Fibroblast of upper back skin (primary cell): ENCODE measurements at places on chromosomes 12 and 14.
A peak's percentile ranks its signal among the peaks of the same experiment; 100 is the strongest.

GRCh38 chr12:54708826-54709225 lies 60.7 kb upstream of the DCD start:
- no peak for DNase-seq

GRCh38 chr12:71890475-71890874 lies 48.2 kb upstream of the TPH2 start:
- no peak for DNase-seq

- peak; percentile 56 for DNase-seq
Observed at GRCh38 chr12:27709932-27710591, 570 bp upstream of the MRPS35 start.

DNA sequence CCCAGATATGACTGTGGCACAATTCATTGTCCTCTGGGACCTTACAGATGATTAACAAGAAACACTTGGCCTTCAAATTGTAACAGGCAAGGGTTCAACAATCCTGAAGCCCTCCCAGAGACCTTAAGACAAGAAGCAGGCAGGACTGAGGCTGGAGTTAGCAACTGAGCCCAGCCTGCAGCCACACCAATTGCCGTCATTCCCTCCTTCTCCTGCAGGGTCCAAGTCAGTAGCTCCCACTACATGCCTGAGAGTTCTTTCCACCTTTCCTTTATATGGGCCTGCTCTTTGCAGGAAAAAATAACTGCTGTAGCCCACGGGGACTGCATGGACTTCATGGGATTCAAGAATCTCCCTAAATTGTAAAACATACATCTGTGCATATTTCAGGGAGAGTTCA lies 2.4 kb upstream of the SERPINA4 start:
- no peak for DNase-seq

- no peak for DNase-seq
Observed at GRCh38 chr12:112741106-112741505, 50.4 kb upstream of the RPH3A start.
